ENCODE measurements at places on chromosomes 4 and X.

- DNase-seq: no peak
These were observed 8.7 kb upstream of the FAM47A start for GRCh38 chrX:34140816-34141215.

DNA sequence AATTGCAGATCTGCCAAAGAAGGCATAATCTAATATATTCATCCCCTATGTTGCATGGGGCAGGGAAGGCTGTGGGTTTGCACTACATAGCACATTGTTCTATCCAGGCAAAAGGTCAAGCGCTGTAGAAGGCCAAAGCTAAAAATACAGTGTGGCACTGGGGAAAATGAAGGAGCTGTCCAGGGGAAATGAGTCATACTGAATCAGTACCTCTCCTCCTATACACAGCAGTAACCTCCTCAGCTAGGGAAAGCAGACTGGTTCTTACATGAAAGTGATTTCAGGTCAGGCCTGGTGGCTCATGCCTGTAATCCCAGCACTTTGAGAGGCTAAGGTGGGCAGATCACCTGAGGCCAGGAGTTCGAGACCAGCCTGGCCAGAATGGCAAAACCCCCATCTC lies 31.0 kb upstream of the SLC25A4 start:
- DNase-seq: peak; percentile 99

DNA sequence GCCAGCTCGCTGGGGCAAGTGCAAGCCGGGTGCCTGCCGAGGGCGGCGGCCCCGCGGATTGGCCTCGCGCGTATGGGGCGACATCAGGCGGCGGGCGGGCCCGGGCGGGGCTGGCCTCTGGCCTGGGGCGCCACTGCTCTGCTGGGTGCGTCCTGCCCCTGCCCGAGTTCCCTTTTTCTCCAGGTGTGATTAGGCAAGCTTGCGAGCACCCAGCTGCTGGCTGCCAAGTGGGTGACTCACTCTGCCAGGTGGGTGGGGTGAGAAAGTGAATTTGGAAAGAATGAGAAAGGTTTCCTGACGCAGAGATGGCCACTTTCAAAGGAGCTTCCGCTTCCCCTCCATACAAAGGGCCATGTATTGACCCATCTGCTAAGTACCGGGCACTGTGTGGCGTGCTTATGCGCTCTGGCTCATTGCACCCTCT lies 32.5 kb downstream of the FGFBP1 start:
- DNase-seq: peak; percentile 87

DNA sequence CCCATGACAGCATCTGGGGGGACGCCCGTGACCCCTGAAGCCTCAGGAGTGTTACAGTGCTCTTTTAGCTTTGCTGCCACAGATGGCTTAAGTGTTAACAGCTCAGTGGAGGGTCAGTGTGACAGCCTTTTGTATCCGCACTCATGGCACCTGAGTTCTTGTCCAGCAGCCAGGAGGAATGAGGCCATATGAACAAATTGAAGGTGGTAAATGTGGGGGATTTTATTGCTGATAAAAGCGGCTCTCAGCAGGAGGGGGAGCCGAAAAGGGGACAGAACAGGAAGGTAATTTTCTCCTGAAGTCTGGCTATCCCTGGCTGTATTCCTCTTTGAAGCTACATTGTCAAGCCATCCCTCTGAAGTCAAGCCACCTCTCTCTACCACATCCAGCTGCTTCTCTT lies 441.0 kb downstream of the RAPGEF2 start:
- no peak for DNase-seq

DNA sequence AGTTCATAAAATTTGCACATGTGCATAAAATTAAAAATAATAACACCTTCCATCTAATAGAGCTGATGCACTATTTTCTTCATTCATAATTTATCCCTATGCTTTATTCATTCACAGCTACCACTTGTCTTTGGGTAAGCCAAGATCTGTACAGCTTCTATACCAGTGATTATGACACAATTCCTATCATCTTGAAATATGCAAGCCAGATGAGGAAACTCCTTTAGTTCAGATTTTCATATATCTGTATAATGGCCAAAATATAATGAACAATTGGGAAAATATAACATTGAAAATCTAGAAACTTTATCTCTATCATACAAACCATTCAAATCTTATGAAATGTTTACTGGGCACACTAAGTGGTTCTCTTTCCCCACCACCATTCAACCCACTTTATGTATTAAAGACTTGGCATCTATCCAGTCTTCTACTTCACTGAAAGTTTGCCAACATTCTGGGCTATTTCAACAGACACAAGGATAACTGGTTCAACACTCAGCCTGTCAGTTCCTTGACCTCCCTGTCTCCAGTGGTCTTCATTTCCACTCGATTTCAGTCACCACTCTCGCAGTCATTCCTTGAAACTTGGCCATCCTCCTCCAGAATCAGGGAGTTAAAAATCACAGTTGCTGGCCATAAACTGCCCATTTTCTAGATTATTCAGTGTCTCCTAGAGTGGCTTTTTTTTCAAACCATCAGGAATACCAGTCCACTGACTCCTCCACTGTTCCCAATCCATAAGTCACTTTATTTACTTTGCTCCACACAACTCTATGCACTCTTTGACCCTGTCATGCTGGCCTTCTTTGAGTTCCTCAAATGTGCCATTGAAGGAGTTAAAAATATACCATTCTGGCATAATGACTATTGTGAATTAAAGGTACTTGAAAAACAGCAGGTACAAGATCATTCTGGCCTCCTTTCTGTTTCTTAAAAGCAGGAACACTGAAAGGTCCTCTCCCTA lies 85.5 kb downstream of the CAMK2D start:
- peak; percentile 53 for DNase-seq

DNA sequence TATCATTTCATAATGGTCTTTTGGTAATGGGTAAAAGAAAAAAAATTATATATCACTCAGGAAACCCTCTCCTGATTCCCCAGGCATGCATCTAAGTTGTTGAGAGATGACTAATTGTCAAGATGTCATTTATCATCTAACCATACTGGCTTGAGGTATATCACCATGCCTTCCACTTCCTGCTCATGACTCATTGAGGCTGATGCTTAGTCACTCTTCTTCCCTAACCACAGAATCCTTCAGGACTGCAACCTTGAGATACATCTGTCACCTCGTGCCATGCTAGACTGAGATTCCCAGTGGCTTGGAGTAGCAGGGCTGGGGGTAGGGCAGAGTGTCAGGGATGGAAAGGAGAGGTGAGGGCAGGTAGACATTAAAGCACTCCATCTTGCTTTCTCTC lies 782.5 kb upstream of the INTU start:
- peak; percentile 99 for DNase-seq

DNA sequence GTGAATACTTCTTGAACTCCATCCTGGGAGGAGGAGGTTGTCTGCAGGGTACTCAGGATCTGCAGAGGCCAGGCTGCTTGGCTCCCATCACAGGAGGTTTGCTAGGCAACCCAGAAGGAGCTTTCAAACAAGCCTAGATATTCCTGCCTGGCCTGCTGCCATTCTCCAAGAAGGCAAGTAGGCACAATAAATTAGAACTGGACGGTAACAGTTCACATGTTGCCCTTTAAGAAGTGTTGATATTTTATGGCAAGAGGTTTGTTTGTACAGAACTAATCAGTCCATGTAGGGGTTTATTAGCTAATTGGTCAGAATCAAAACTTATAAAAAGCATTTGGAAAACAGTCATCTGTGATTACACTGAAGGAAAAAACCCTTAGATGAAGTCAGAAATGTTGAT lies 39.3 kb downstream of the SYNPO2 start:
- no peak for DNase-seq

- DNase-seq: no peak
These were observed 16.8 kb upstream of the NAT8L start for GRCh38 chr4:2042204-2042946.

- no peak for DNase-seq
These were observed at the start of gene GK for GRCh38 chrX:30653415-30654131. Gene GK, plus strand, starts transcription at chrX:30653423. Its CDS starts 115 bp downstream, at chrX:30653538.

DNA sequence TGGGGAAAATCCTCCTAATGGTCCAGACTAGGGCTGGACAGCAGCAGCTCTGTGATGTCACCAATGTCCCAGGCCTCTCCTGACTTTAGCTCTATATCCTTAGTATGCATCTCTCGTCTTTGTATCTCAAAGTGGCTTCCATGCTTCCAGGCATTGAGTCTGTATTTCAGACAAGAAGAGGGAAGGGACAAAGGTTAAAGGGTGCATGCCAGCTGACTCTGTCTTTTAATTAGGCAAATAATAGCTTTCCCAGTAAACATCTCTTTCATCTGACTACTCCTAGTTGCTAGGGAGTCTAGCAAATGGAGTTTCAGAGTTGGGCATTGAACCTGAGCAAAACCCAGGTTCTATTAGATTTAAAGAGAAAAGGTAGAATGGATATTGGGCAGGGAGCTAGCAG lies 5.4 kb downstream of the FAM47E start:
- DNase-seq: no peak

- DNase-seq: no peak
These were observed 359.0 kb downstream of the HS3ST1 start for GRCh38 chr4:11069581-11070211.
